Metanephros (tissue), 2 donors: ENCODE measurements at places on chromosomes 5 and 9. TPM values are rescaled to one million over a fixed set of nuclear protein-coding genes. Genes with fewer than 3 reads are reported as not detected.

Gene ABLIM3
- total RNA-seq = 5.7 TPM

Gene CRB2
- total RNA-seq = 27.5 TPM

Gene CEL
- 4.4 TPM for total RNA-seq

Gene MAMDC4
- total RNA-seq = 10.9 TPM
